ENCODE measurements at places on chromosomes 12 and 14.

DNA sequence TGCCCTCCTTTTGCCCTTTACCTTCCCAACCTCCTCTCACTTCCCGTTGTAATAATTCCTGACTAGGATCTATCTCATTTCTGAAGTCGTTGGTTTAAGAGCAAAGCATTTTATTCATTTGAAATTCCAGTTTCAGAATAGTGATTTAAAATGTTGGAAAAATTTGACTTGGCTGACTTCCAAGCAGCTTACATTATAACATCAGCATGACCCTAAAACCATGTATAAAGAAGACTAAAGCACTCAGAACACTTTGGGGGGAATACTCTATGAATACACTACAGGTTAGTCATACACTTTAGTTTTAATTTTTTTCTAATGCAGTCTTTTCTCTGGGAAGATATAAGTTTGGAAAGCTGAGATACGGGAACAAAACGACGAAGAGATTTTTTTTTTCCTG, 161.1 kb downstream of the BTG1 start:
- no peak for DNase-seq

- no peak for DNase-seq
Observed at GRCh38 chr14:95156161-95157047, 925 bp downstream of the DICER1 start.

GRCh38 chr12:107541001-107541705, 144.4 kb upstream of the PWP1 start:
- no peak for DNase-seq

DNA sequence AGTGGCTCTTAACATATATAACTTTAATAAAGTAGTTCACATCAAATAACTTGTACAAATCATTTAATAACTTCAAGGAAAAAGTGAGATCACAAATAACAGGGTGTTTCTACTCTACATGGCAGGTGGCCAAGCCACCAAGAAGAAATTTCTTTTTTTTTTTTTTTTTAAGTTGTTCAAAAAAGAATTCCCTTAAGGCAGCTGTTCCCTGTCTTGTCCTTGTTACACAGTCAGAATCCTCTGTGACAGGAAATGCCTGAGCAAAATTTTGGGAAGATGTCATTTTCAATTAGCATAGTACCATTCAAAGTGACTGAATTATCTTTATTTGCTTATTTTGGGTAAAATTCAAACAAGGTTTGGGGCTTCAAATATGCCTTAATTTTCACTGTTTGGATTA, 79.4 kb downstream of the LIN7A start:
- DNase-seq = no peak

- no peak for DNase-seq
Observed at GRCh38 chr14:93996130-93996695, 888 bp upstream of the CCDC197 start.

DNA sequence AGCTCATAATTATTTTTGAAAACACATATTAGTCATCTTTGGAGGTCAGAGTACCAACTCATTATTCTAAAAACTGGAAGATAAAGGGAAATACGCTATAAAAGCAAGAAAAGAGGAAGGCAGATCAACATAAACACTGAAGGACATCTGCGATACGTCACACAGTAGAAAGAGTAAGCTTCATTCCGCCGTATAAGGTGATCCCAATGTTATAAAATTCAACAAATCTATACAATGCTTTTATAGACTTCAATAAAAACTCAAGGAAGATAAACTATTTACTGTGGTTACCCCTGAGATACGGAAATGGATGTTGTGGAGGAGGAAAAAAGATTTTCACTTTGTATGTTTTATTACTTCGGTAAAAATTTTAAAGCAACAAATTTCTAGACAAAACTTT, 92.6 kb downstream of the ITPR2 start:
- no peak for DNase-seq

- no peak for DNase-seq
Observed at GRCh38 chr12:28869197-28869596, 279.9 kb upstream of the FAR2 start.

GRCh38 chr12:68896881-68897540, 36.0 kb downstream of the CPM start:
- no peak for DNase-seq

DNA sequence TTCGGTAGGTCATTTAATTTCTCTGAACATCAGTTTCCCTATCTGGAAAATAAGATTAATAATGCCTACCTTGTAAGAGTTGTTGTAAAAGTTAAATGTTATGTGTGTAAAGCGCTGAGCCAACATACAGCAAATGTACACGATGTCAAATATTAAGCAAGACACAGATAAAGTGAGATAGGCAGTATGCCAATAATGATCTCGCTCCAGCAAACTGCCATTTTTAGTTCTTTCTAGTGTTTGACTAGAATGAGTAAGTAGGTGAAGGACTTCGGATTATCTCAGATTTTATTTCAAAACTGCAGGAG, 840 bp downstream of the DHRS7 start:
- DNase-seq = no peak

DNA sequence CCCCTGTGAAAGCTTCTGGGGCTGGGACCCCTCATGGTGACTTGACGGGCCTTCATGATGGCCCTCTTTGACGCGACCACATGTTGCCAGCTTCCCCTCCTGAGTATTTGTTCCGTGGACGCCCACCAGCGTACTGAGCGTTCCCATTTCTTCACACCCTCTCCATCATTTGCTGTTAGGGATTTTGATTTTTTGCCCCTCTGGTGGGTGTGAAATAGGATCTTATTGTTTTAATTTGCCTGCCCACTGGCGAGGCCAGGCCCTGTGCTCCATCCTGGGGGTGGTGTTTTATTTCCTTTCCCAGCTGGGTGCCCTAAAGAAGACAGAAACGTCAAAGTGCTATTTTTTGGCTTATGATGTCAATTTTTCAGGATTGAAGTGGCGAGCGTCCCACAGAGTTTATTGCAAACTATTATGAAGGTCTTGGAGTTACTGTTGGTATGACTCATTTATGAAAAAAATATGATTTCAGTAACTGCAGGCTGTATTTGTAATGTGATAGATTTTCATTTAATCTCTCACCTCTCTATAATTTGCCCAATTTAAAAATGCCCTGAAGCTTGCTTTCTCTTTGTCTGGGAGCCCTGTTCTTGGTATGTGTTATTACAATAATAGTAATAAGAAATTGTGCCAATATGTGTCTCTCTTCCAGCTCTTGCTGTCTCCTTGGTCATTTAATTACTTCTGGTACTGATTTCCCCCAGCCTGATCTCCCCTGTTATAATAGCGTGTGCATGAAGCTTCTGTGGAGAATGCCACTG, 99.6 kb downstream of the SLC25A47 start:
- no peak for DNase-seq

GRCh38 chr14:98503086-98503815, 768.7 kb downstream of the BCL11B start:
- no peak for DNase-seq

DNA sequence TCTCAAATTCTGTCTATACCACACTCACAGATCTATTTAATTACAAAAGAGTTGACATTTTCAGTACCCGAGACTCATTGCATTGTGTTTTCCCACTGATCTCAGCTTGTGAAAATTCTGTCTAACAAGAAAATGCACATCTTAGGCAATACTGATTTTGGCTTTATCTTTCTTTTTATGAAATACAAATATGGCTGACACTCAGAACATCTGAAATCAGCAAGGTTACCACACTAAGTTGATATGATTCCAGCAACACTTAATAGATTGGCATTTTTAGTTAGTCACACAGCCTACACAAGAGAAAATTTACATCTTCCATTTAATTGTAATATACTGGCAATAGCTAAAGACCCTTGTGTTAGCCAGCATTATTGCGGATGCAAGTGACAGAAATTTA, 40.3 kb downstream of the PEX5 start:
- no peak for DNase-seq

DNA sequence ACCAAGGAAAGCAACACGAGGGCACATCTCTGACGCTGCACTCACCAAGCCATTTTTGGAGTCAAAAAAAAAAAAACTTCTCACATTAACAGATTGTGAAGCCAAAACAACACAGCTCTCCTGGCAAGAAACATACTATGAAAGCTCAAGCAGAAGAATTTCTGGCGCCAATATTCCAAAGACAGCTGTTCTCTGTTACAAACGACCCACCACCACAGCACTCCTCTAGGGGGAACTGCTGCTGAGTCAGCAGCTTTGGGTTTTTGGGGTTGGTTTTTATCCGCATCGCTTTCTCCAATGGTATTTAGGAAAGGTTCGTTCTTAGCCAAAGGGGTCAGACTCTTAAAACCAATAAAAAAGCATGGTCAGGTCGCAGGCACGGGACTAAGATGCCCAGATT, 379.4 kb downstream of the RPS29 start:
- no peak for DNase-seq

Data from central memory CD4-positive, alpha-beta T cell (primary cell).